GM23338 (cell line): ENCODE measurements at places on chromosomes 12 and 14. TPM values are rescaled to one million over a fixed set of nuclear protein-coding genes. Genes with fewer than 3 reads are reported as not detected.

DNA sequence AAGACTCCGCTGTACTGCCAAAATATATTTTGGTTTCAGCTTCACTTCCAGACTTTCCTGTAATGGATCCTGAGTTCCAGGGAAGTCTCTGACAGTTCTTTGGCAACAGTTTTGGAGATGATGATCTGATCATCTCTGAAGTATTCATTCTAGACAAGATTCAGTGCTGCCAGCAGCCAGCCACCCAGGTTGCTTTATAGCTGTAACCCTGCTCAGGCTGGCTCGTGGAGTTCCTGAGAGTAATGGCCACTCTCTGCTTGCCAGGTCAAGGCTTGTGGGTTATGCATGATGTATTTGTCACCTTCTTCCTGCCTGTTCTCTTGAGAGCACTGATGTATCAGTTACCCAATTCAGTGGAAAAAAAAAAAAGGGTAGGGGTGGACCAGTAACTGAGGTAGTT is 124.3 kb downstream of the PPHLN1 start:
- no peak for DNase-seq

DNA sequence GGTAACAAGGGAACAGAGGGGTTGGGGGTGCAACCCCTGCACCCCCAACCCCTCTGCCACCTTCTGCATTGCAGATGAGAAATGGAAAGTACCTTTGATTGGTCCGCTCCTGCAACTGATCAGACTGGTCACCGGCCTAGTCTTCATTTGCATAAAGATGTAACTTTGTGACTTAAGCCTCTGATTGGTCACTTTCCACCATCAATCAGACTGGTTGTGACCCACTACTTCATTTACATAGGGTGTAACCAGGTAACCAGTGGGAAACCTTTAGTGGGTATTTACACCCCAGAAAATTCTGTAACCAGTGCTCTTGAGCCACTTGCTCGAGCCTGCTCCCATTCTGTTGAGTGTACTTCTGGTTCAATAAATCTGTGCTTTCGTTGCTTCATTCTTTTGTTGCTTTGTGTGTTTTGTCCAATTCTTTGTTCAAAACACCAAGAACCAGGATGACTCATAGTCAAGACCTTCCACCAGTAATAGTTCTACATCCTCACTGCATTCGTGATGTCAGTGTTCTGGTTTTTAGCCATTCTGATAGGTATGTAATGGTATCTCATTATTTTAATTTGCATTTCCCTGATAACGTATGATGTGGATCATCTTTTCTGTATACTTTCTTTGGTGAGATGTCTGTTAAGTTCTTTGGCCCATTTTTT is 30.8 kb downstream of the LEMD3 start:
- DNase-seq, result no peak

DNA sequence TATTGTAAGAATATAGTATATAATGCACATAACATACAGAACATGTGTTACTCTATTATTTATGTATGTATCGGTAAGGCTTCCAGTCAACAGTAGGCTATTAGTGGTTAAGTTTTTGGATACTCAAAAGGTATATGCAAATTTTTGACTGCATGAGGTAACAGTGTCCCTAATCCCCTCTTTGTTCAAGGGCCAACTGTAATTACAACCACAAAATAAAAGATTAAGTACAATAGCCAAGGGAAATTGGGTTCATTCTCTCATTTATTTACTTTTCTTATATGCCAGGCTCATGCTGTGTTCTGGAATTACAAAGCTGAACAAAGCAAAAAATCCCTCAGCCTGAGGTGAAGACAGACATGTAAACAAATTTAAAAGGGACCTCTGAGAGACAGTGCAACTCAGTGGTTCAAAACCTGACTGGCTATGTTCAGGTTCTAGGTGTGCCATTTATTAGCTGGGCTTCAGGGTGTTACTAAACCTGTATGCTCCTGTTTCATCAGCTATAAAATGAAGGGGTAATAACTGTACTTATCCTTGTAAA is 43.4 kb upstream of the TSPAN8 start:
- DNase-seq, result no peak

Gene MVK
- total RNA-seq, result 29.0 and 40.1 TPM in 2 replicates

Gene ASCL1
- total RNA-seq, result 0.78 TPM in 1 of 2 replicates, not detected in the other

Gene LRRK2
- 0.24 and 0.35 TPM in 2 replicates for total RNA-seq

Gene KRT71
- total RNA-seq, result not detected in 2 replicates
